ENCODE measurements at places on chromosomes 7 and 10. TPM values are rescaled to one million over a fixed set of nuclear protein-coding genes. Genes with fewer than 3 reads are reported as not detected.

Gene CABCOCO1
- not detected for total RNA-seq

Gene LRIT1
- 0.07 TPM for total RNA-seq

Gene PSD
- total RNA-seq: 4.0 TPM

DNA sequence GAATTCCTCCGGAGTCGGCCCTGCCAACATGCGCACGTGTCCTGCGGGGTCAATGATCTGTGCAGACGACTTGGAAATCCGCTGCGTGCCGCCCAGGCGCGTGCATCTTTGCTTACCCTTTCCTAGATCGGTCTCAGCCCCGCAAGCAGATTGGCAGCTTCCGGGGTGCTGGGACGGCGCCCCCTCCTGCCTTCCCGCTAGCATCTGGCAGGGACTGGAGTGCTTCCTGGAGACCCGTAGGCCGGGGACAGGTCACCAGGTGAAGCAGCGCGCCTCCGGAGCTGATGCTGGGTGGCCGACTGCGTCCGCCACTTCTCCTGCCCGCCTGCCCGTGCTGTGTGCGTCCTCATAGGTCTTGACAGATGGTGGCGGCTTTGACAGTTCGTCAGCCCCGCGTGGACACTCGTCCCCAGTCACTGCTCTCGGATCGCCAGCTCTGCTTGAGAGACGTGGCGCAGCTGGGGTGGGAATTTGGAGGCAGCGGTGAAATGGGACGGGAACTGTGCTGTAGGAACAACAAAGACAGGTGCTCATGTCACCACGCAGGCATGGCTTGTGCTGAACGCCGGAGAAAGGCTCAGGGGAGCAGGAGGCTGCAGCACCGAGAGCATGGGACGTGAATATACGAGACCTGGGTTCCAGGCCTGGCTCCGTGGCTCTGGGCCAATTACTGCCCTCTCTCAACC is 21.9 kb upstream of the KCNK18 start:
- H3K27me3 ChIP-seq: peaks cover 61% of the 10 kb centered on the region
- H3K4me3 ChIP-seq: peak overlapping the region; percentile 56
- no peaks in the 10 kb centered on the region for H3K36me3 ChIP-seq
- DNase-seq: peak; percentile 40

- H3K4me3 ChIP-seq: no peak overlapping the region
- H3K27ac ChIP-seq: no peak overlapping the region
- H3K4me1 ChIP-seq: no peaks in the 10 kb centered on the region
Measured at GRCh38 chr10:95783741-95784140, 27.8 kb downstream of the ENTPD1 start.

DNA sequence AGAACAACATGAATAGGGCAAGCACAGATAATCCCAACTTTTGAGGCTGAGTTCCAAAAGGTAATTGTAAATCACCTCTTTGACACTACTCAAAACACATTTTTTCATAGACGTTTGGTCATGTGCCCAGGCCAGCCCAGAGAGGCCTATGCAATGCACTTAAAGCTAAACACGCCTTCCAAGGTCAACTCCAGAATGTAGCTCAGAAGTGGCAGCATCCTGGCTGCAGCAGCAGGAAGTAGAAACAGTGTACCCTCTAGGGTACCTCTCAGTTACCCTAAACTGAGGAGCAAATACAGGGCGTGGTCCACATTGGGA is 58.7 kb downstream of the OSBPL3 start:
- H3K4me1 ChIP-seq: peaks cover 11% of the 10 kb centered on the region
- H3K27ac ChIP-seq: no peak overlapping the region
- no peak overlapping the region for H3K4me3 ChIP-seq
- no peaks in the 10 kb centered on the region for H3K27me3 ChIP-seq
